ENCODE measurements at places on chromosomes 6 and 20.

DNA sequence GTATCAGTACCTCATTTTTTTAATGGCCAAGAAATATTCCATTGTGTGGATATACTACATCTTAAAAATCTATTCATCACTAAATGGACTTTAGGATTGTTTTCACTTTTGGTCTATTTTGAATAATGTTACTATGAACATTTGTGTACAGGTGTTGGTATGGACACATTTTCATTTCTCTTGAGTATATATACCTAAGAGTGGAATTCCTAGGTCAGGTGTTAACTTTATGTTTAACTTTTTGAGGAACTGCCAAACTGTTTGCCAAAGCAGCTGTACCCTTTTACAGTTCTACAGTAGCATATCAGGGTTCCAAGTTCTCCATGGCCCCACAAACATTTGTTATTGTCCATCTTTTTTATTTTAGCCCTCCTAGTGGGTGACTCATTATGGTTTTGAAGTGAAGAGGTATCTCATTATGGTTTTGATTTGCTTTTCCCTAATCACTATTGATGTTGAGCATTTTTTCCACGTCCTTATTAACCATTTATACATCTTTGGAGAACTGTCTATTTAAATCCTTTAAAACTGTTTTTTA is 28.2 kb downstream of the DSTN start:
- no peak for DNase-seq

GRCh38 chr20:37274851-37275524 is 13.4 kb upstream of the GHRH start:
- DNase-seq = no peak

- DNase-seq = peak; percentile 26
Measured at GRCh38 chr6:68343901-68344300, 291.2 kb upstream of the ADGRB3 start.

- no peak for DNase-seq
Measured at GRCh38 chr6:109477725-109478124, 5.3 kb downstream of the ZBTB24 start.

DNA sequence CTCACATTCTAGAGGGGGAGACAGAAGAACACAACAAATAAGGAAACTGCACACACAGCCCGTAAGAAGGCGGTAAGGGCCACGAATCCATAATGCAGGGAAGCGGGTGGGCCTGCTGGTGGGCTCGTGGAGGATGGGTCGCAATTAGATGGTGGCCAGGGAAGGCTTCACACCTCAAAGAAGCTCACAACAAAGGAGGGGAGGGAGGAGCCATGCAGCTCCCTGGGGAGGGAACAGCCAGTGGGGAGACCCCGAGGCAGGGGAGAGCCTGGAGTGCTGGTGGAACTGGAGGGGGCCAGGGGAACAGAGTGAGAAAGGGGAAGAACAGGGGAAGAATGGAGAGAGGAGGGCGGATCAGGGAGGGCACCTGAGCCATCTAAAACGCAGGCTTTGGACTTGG is 13.4 kb downstream of the SRC start:
- no peak for DNase-seq

Data from activated CD4-positive, alpha-beta T cell treated with anti-CD3 and anti-CD28 coated beads, Interleukin-2, amount 50 U/mL, for 16 hours (primary cell).